Ammon's horn (tissue), 1 donor: ENCODE measurements at places on chromosomes 5 and 9.
A peak's percentile ranks its signal among the peaks of the same experiment; 100 is the strongest.

DNA sequence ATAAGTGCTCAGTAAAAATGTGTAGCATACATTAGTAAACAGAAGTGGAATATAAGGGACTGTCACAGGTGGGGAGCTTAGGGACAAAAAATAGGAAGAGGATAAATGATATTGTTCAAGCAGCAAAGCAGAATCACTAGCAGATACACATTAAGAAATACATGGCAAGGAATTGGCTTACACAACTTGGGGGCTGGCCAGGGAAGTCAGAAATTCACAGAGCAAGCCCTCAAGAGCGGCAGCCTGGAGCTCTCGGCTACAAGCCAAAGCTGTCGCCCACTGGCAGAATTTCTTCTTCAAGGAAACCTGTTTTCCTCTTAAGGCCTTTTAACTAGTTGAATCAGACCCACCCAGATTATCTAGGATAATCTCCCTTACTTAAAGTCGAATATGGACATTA, 73.0 kb upstream of the SMIM23 start:
- DNase-seq = no peak

DNA sequence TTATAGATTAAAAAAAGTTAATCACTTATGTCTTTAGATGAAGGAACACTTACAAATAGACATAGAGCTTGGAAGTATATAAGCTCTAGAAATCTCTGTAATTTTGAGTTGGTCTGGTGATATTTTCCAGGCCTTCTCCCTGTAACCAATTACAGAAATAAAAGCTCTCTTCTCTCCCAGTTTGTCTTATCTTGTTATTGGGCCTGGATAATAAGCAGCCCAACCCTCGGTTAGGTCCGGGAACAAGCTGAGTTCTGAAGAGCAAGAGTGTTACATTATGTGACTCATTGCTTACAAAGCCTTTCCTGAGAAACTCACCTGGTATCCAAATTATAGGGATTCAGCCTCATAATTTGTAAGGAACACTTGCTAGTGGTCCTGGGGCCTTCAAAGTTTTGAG, 1146.2 kb downstream of the CDH9 start:
- DNase-seq = no peak

GRCh38 chr5:158923799-158924551, 175.7 kb downstream of the EBF1 start:
- DNase-seq = no peak

- DNase-seq = no peak
These were observed 103.6 kb downstream of the PBX3 start for GRCh38 chr9:125850763-125851162.

DNA sequence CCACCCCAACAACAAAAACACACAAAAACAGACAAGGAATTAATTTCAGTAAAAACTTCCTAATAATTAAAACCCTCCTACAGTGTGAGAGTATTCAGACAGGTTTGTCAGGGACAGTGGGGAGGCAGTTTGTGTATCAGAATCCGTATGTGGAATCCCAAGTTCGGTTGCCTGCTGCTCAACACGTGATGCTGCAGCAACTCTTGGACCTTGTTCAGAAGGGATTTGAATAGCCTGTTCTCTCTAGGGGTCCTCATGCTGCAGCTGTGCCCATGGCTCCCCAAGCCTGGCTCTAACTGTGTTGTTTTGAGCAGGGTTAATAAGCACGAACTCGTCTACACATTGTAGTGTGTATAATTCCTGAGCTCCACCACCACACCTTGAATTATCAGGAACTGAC, 28.7 kb downstream of the TLE4 start:
- DNase-seq = peak; percentile 86

GRCh38 chr9:134391319-134392231, 65.3 kb downstream of the RXRA start:
- DNase-seq = no peak

- no peak for DNase-seq
These were observed 131.4 kb downstream of the CYLC2 start for GRCh38 chr9:103126494-103126893.

DNA sequence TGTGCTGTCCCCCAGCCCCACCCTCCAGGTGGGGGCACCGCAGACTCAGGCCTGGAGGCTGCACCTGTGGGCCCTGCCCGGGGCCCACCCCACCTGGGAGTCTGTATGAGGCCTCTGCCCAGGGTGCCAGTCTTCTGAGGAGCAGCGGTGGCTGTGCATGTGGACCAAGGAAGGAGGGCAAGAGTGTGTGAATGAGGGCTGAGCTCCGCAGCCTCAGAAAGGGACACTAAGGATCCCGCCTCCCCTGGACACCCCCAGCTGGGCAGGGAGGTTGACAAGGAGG, 19.1 kb downstream of the FGD3 start:
- no peak for DNase-seq

DNA sequence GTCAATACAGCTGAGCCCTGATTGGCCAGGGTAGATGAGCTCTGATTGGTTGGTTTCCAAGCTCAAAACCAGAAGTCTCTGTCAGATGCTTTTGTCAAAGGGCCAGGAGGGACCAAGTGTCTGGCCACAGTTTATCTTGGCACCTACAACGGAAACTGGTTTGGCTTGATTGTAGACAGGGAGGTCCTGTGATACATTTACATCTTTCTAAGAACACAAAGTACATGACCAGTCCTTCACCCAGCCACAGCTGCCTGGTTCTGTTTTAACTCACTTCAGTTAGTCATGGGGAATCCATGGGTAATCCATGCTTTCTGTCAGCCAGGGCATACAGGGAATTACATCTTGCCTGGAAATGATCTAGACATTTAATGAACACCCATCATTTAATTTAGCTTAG, 171.2 kb downstream of the SLC12A2 start:
- DNase-seq = no peak

DNA sequence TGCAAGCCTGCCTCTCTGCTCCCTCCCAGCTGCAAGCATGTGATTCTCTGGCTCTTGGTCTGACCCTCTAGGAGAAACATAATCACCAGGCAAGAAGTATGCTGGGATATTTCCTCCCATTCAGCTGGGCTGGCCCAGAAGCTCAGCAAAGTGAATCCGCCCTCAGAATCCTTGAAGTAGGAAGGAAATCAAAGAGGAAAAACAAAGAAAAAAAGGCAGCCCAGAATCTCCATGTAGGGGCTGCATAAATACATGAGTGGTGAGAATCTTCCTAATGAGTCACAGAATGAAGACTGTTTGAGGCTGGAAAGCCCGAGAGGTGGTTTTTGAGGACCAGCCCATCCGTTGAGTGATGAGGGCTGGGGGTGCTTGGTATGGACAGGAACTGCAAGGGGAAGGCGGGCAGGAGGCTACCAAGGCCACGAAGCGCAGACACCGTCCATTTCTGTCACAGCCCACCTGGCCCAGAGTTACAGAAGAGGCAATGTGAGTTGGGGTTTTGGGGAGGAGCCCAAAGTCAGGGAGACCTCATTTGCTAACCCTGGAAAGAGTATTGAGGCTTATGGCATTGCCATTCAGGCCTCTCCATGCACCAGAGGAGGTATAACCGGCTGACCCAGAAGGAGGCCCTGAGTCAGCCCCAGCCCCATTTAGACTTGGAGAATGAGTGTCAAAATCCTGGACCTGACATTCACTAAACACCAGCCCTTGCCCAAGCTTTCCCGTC, 33.4 kb upstream of the TGFBR1 start:
- no peak for DNase-seq

DNA sequence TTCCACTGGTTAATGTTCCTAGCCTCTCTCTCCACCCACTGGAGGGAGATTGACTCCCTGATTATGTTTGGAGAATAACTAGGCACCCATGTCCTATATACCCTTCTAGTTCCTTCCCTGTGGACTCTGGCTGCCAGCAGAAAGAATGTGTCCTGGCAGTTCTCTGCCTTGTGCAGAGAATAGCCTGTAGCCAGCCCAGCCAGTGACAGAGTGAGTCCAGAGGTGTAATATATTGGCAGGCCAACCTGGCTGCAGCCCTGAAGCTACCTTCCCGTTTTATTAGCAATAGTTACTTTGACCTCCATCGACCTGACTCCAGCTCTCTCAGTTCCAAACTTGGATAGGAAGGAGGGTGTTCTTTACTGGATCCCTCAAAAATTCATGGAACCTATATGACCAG, 8.1 kb downstream of the SETD9 start:
- DNase-seq = no peak

DNA sequence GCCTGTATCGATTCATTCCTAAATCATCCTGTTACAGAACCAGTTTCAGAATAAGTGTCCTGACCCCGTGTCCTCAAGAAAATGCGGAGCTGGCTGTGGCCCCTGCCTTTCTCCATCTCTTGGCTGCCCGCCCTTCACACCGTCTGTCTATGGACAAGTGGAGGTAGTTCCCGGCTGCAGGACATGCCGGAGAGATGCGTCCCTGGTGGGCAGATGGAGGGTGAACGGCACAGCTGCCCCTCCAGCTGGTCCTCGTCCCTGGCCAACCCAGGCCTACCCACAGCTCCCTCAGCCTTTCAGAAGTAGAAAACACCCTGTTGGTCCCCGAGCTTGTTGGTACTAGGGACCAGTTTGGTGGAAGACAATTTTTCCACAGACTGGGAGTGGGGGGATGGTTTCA, 14.8 kb upstream of the EXOC3 start:
- DNase-seq = no peak

- no peak for DNase-seq
These were observed 90.3 kb upstream of the PAM start for GRCh38 chr5:102664616-102665335.

DNA sequence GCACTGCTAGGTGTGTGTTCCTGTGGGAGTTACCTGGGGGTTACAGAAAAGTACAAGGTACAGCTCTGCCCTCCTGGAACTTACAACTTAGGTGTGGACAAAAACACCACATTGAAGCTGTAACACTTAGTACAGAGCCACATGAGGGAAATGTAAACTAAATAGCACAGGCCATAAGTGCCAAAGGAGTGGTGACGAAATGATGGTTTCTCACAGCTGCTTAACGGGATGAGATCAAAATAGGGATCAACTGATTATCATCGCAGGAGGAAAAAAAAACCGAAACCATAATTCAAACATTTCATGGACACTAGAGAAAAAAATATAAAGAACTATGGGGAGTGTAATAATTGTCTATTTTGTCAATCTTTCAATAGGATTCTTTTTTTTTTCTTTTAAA, 5.9 kb downstream of the LIX1 start:
- no peak for DNase-seq

GRCh38 chr9:33103501-33104281, 27.2 kb upstream of the SMU1 start:
- no peak for DNase-seq

GRCh38 chr5:138287246-138287645, 12.8 kb upstream of the GFRA3 start:
- no peak for DNase-seq

DNA sequence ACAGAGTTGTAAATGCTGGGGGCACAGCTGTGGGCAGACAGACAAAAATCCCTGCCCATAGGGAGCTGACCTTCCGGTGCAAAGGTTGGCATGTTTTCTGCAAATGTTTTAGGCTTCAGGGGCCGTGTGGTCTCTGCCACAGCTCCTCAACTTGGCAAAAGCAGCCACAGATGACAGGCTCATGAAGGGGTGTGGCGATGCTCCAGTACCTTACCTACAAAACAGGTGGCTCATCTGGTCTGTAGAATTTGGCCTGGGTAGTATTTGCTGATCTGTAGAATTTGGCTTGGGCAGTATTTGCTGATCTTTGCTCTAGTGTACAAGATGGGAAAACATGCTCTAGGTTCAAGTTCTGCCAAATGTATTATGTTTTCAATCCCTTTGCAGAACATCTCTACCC, 283.9 kb downstream of the GADD45G start:
- DNase-seq = no peak

DNA sequence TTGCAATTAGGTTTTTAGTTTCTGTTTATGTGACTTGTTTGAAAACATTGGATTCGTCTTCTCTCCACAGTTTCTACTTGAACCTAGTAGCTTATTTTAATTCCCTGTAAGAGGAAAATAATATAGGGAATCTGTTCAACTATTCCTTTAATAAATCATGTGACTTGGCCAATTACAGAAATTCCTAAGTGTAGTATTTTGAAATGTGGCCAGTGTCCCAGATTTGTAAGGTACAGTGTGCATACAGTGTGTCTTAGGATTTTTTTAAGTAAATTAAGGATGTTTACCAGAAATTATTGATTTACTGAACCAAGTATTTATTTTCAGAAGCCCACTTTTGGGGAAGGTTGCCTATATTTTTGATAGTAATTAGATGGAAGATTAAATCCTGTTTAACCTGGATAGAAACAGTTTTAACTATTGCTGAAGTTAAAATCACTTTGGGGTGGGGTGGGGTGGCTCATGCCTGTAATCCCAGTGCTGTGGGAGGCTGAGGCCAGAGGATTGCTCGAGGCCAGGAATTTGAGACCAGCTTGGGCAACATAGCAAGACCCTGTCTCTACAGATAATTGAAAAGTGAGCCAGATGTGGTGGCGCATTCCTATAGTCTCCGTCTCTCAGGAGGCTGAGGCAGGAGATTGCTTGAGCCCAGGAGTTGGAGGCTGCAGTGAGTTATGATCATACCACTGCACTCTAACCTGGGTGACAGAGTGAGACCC, 36.9 kb downstream of the G3BP1 start:
- no peak for DNase-seq

- DNase-seq = no peak
These were observed 54.0 kb downstream of the AOPEP start for GRCh38 chr9:94780516-94780950.

- DNase-seq = peak; percentile 25
These were observed 189.1 kb upstream of the IL12B start for GRCh38 chr5:159519365-159519764.

DNA sequence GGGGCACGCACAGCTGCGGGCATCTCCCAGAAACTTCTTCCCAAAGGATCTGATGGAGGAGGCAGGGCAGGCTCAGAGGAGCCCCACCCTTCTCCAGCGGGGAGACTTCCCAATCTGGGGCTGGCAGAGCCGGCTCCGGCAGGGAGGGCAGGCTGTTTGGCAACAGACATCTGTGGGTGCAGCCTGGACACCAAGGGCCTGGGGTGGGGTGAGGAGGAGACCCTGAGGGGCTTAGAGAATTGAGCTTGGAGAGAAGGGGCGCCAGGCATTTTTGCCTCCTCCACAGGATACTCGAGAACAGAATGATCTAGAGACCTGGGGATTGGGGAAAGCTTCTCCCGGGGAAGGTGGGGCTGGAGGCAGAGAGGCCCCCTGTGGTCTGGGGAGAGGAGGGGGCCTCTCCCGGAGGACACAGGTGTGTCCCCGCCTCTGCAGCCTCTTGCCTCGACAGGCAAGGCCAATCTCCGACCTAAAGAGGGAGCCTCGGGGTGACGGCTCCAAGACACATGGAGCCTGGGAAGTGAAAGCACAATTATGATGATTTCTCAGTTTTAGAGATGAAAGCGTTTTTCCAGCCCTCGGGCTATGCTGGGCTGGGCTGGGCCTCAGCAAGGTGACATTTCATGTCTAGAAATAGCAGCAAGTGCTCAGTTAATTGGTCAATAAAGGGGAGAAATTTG, 8.4 kb downstream of the LHX3 start:
- DNase-seq = no peak

DNA sequence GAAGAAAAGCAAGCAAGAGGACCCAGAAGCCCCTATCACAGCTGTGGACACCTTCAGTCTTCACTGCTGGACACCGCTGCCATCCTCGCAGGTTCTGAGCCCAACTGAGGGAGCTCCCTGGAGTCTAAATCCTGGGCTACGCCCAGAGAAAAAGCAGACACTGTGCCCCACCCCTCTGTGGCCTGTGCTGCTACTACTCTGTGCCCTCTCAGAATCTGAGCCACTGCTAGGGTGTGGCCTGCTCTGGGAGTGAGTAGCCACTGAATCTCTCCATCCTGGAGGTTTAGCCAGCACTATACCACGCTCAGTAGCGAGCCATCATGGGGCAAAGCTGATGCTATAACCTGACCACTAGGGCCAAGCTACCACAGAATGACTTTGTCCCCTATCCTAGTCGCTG, 338.2 kb downstream of the NPR3 start:
- DNase-seq = no peak
